ENCODE measurements at places on chromosomes 11 and 22.

GRCh38 chr11:76201056-76201455 is 5.2 kb downstream of the WNT11 start:
- DNase-seq: no peak

DNA sequence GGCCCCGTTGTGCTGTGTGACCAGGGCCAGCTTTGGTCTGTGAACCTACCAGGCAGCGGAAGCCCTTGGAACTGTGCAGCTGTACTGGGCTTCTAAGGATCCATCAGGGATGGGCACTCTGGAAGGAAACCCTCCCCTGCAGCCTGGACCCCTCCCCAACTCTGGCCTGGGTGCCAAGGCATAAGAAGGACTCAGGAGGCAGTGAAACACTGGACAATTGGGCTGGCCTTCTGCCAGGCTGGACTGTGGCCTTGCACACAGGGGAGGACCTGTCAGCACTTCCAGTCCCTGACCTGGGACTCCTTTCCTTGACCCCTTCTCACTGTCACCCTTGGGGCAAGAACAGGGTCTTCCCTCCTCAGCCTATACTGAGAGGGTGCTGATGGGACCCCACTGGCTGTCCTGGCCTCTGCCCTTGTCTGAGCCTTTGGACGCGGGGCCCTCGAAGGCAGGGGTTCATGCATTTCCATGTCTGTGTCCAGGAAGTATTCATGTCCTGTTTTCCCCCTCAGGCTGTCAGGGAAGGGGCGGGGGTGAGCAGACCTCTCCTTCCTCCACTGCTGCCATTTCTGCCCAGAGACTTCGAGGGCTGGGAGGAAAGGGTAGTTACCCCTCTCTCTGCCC is 39.6 kb downstream of the PDE2A start:
- DNase-seq: no peak

DNA sequence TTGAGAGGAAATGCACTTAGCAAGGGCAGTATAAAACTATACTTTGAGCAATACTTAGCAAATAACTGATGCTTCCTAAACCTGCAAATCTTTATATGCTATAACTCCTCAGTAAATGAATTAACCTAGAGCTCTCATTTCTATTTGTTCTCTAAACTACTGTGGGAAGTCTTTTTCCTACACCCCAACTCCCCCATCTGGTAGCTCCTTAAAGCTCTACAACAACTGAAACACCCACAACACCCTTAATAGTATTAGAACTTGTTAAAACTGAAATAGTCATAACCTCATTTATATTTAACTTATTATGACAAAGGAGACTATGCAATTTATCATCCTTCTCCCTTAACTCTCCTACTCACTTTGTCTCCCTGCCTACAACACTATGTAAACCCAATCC is 43.4 kb downstream of the GUCY1A2 start:
- no peak for DNase-seq

DNA sequence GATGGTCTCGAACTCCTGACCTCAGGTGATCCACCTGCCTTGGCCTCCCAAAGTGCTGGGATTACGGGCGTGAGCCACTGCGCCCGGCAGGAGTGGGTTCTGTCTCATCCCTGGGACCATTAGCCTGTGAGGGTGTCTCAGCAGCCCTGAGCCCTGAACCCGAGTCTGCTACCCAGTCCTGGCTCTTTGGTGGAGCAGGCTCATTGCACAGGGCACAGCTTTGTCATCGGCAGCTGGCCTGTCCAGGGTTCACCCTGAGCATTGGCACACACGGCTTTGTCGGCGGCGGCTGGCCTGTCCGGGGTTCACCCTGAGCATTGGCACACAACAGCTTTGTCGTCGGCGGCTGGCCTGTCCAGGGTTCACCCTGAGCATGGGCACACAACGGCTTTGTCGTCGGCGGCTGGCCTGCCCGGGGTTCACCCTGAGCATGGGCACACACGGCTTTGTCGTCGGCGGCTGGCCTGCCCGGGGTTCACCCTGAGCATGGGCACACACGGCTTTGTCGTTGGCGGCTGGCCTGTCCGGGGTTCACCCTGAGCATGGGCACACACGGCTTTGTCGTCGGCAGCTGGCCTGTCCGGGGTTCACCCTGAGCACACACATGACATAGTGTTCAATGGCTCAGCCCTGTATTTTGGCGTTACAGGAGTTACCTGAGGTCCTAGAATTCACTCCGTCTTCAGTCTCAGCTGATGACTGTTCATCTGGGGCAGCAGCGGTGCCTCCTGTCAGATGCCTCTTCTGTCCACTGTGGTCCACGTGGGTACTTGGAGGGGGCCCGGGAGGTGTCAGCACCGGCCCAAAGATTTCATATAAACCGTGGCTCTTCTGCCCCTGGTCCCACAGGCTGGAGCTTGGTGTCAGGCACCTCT is 1082.5 kb downstream of the BRD1 start:
- DNase-seq: no peak

Data from RWPE1 (cell line).